Pulmonary artery endothelial cell (primary cell): ENCODE measurements at places on chromosomes 6 and 20. TPM values are rescaled to one million over a fixed set of nuclear protein-coding genes. Genes with fewer than 3 reads are reported as not detected.

DNA sequence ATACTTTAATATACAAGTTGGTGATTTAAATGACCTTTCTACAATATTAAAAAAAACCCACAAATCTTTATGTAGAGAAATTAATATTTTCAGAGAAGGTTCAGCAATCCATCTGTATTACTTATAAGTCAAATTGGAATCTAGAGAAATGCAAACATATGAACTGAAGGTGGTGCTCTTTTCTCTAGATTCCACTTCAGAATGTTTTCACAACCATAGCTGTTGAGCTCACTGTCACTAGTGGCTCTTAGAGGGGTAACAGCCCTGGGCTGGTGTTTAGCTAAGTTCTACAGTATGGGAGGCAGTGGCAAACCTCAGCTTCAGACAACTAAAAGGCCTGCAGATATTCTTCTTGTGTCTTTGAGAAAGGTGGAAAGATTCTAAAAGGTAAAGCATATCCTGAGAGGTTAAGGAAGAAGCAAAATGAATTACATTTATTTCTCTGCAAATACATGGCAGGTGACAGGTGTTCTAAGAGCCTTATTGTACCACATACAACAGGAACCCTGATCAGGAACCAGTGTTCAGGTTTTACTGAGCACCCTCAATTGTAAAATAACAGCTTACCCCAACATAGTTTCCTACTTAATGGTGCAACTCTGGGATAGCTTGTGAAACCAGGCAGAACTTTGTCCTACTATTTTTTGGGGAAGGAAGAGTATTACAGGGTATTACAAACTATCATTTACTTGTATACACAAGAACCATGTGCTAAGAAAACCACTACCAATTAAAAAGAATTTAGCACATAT is 56.6 kb upstream of the SAMHD1 start:
- DNase-seq, result no peak

Gene C6orf62
- total RNA-seq, result 119 and 147 TPM in 2 replicates

Gene TCF15
- total RNA-seq, result 0.07 and 0.18 TPM in 2 replicates

- no peak for DNase-seq
Observed at GRCh38 chr20:16292226-16292880, 280.9 kb downstream of the KIF16B start.

Gene C6orf141
- 2.8 and 6.0 TPM in 2 replicates for total RNA-seq

DNA sequence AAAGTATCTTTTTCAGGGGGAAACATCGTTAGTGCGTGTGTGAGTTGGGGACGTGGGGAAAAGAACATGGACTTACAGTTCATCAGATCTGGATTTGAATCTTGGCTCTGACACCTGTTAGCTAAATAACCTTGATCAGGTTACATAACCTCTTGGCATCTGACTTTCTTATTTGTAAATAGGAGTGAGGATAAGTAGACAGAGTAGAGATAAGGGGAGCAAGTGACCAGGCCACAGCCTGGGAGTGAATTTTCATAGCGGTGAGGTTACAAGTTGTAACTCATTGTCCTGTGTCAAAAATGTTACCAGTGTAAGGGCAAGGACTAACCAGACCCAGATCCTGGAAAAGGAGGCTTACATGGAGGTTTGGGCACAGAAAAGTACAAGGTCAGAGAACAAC is 733.5 kb upstream of the MMS22L start:
- DNase-seq, result no peak

DNA sequence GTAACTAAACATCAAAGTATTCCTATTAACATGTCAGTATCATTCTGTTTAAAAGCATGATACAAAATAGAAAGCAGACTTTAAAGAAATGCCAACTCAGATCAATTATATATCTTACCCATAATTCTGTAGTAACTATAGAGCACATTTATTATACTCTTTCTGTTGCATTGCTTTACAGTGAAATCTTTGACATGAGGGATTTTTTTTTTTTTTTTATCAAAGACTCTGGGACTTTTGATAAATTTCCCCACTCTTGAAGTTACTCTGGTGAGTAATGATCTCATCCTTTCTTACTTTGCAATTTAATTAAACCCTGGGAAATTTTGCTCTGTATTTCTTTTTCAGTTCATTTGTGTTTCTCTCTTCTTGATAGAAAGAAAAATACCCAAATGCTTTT is 17.4 kb downstream of the ADGRF4 start:
- no peak for DNase-seq

DNA sequence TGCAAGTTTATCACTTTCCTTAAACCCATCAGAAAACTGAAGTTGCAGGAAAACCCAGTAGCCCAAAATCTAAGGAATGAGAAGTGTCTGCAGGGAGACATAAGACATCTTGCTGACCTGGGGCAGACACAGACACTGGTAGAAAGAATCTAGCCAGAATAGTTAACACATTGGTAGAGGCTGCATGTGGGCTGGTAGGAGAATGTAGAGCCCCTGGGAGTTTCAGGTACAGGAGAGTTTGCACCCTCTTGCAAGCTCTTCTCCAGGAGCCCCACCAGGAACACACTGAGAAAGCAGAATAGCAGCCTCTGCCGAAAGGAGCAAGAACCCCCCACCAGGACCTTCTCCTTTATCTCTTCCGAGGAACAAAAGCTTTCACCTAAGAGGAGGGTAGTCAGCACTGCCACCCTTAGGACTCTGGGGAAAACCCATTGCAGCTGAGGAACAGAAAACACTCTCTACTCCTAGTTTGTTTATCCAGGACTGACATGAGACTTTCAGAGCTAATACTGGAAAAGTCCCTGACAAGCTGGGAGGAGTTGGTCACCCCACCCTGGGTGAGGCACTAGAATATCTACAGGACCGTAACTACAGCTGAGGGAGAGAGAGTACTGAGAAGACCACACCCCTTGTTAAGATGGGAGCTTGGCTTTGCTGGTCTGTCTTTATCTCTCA is 10.5 kb upstream of the OGFRL1 start:
- no peak for DNase-seq

DNA sequence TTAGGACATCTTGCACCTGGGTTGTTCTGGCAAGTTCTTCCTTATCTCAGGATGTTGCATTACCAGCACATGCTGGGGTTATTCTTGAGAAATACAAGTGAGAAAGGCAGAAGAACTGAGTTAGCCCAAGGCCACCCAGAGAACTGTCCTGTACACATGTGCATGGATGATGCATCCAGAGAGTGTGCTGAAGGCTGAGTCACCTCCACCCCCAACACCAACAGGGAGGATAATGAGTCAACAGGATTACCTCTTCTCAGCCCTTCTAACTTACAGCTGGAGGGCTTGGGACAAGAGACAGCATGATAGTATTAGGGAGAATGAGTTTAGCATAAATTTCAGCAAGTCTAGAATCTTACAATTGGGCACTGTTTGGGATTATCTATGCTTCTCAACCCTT is 8.5 kb downstream of the SCGN start:
- DNase-seq, result no peak

GRCh38 chr6:118240878-118241528 is 307.1 kb upstream of the PLN start:
- no peak for DNase-seq

Gene ADGRF5
- total RNA-seq, result 2.0 and 20.1 TPM in 2 replicates

Gene HLA-DQA2
- not detected in 2 replicates for total RNA-seq
